HuH-7 (cell line): ENCODE measurements at places on chromosomes 6 and 20.

DNA sequence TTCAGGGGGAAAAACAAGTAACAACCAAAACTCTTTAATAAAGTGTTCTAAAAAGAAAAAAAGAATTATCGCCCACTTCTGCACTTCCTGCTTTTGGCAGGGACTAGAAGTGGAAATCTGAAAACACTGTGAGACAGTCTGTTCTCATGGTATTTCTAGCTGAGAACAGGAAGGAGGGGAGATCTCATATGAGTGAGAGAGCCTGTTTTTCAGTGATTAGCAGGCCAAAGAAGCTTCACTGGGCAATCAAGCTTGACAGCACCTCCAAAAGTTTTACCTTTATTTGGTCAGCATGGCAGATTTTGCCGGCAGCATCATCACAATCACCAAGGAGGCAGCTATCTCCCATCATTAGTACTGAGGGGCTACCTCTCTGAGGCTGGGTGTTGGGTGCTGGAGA lies 79.5 kb upstream of the ATXN1 start:
- DNase-seq: no peak

DNA sequence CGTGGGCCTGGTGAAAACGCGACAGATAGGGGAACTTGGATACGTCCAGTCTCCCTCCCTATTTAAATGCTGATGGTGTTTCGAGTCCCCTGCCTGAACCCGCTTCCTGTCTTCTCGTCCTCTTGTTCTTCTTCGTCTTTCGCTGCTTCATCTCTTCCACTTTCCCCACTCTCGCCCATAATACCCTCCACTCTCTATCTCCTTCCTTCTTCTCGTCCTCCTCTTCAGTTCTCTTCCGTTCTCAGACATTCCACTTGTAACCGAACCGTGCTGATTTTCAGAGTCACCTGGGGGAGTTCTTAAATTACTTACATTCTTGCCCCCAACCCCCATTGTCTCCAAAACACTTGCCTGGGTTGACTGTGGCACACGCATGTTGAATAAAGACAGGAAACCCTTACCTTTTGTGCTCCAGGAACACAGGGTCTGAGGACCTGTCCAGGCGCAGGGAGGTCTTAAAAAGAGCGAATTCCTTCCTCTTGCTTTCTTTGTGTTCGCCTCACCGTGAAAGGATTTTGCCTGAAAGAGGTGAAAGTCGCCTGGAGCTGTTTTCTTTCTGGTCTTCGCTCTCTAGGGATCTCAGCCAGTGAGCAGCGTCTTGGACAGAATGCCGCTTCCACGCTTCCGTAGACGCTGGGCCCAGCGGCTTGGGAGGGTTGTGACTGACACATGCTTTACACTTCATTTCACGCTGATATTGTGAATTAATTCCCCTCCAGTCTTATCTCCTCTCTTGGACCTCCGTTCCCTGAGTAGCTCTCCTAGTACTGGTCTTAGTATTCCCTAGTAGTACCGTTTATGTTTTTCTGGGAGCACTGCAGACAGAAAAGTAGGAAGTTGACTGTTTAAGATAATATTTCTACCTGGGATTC lies 184.0 kb downstream of the GPX5 start:
- no peak for DNase-seq

GRCh38 chr6:164322533-164322932 lies 908.0 kb downstream of the QKI start:
- no peak for DNase-seq

DNA sequence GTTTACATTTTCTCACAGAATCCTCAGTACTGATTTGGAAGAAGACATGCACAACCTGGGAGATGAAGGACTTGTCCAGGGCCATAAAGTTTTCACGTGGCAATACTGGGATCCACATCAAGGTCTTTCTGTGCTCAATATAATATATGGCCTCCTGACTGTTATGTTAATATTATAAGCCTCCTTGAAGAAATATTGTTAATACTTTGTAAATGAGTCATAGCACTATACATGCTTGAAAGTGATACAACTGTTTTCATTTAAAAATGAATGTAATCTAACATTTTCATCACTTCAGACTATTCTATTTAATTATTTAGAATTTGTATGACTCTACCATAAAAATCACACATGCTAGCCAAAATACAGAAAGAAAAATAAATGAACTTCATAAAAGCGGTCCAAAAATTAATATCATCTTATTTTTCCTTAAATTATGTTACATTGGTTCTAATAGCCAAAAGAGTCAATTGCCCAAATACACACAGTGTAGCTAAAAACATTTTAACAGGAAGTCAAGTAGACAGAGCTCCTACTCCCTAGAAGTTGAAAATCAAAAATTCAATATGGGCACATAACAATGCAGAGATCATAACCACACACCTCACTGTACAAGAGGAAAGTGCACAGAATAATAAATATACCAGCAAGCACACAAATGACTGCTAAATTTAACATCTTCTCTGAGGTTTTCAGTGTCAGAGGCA lies 188.0 kb upstream of the HDDC2 start:
- DNase-seq: no peak
